ENCODE measurements at places on chromosomes 11 and 22.

DNA sequence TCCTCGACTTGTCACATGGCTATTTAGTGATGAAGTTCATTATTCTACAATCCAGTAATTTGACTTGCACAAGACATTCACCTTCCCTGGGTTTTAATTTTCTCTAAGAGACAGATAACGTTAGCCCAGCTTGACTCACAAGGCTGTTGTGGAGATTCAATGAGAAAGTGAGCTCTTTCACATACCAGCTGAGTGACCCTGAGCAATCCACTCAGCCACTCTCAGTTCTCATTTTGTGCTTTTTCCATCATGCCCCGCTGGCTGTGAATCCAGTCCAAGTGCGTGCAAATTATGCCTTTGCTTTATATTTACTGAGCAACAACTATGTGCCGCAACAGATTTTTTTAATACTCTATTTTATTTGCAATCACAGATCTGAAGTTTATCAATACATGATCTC, 176.5 kb downstream of the LARGE1 start:
- no peak for DNase-seq

DNA sequence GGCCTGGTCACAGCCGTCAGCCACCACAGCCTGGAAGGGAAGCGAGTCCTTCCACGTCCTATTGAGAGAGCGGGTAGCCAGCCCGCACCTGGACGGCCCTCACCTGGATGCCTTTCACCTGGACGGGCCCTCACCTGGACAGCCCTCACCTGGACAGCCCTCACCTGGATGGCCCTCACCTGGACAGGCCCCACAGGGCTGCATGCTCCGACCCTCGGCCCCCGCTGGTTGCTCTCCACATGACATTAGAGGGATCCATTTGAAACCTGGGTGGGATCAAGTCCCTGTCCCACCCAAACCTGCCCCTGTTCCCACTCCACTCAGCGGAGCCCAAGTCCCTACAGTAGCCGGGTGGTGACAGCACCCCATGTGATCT, 3.7 kb downstream of the C1QTNF6 start:
- no peak for DNase-seq

DNA sequence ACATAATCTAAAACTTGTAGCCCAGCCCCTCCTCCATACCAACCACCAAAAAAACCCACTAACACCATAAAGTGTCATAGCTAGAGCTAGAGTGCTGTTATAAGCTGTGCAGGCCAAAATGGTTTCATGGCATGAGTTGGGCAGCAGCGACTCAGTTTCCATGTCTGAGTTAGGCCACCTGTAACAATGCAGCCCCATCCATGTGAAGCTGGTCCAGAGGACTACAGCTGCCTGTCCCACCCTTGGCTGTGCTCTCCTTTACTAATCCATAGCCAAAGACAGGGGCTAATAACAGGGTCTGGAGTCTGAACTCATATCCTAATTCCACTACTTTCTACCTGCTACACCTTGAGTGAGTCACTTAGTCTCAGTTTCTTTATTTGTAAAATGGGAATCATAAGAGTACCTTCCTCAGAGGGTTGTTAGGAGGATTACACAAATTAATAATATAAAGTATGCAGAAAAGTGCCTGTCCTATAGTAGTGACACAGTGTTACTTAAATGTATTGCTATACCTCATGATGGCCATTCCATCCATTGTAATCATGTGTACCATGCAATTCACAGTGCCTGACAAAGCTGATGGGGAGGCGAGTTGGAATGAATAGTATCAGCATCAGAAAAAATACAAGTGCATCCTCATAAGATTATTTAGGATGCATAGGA, 20.6 kb downstream of the KCNQ1OT1 start:
- DNase-seq = no peak

GRCh38 chr11:91158297-91158696, 935.4 kb upstream of the CHORDC1 start:
- no peak for DNase-seq

- DNase-seq = no peak
Observed at GRCh38 chr11:78941226-78941851, 366.7 kb upstream of the NARS2 start.

All from AG09309 (cell line).